ENCODE measurements at places on chromosomes 13 and 19.

DNA sequence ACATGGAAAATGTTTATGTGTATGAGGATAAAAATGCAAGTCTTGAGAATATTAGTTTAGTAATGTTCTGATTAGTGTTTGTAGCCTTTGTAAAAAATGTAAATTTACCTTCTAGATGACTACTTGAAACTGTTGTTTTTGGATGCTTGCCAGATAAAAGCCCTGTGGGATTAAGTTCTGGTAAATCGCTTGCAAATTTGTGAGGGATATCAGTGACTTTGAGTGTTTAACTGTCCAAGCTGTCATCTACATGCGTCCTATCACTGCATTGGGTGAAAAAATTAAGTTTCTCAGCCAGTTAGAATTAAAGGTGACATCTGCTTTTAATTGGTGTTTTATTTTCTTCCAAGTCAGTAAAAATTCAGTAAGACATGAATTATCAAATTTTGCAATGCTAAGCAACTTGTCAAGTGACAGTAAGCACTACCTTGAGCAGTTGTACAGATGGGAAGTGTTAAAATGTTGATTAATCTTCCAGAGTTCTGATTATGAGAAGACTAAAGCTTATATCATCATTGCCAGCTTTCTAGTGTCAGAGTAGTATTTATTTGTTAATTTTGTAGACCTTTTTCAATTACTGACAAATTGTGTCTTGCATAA lies 88.0 kb downstream of the PCCA start:
- DNase-seq = no peak

- no peak for DNase-seq
Measured at GRCh38 chr13:106681997-106682396, 114.1 kb upstream of the ARGLU1 start.

DNA sequence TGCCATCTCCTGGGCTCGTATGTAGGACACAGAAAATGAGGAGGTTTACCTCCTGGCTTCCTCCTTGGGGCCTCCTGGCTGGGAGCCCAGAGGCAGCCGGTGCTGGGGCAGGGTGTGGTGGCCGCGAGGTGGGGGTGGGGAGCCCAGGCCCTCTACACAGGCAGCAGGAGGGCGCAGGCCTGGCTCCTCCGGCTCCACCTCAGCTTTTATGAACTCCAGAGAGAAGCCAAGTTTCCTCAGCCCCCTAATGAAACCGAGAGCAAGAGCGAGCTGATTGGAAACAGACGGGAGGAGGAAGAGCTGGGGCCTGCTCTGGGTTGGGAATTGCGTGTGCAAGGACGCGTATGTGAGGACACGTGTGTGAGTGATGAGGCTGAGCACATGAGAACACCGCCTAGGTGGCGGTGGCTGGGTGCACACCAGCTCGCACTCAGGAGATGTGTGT lies 23.1 kb downstream of the LYL1 start:
- DNase-seq = no peak

- peak; percentile 85 for DNase-seq
Measured at GRCh38 chr19:6161271-6161850, 25.9 kb downstream of the ACSBG2 start.

DNA sequence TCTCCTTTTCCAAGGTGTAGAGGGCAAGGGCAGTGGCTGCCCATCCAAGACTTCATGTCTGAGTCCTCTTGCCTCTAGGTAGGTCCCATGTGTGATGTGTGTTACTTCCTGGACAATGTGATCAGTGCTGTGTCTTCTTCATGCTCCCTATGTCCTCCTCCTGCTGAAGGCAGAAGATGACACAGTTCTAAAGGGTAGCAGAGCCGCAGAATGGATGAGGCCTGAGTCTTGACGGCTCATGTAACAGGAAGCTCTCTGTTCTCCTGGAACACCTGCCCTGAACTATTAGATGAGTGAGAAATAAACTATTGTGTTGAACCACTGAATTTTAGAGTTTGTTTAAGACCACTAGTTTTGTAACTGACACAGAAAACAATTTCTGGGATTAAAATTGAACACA lies 165.9 kb downstream of the NDFIP2 start:
- no peak for DNase-seq

DNA sequence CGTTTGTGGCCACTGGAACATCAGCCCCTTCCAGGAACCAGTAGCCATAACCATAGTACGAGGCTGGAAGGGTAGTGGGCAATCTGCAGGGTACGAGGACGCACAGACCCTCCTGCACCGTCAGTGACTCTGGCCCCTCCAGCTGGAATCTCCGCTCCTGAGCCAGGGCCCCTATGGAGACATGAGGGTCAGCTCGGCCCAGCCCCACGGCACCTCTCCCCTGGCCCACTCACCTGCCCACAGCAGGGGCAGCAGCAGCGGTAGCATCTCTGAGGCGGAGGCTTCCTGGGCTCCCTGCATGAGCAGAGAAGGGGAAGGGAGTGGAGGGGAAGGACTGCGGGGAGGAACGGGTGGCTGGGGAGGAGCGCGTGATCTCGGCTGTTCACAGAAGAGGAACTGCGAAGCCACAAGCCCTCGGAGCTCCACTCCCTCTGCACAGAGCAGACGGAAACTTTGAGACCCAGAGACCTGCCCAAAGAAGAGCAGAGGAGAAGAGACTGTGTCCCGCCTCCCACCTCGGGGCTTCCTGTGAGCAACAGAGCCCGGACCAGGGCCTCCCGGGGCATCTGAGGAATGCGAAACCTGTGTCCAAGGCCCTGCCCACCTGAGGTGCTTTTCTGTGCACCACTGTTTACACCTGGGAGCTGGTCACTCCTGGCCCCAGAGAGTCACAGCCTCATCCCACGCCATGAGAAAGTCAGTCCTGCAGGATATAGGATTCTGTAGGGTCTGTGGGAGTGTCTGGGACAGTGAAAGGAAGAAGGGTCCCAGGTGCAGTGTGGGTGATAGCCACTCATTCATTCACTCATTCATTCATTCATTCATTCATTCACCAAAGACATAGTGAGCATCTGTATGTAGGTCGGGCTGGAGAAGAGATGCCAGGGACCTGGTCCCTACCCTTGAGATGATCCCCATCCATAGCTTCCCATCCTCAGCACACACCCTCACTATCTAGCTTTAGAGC lies at the start of gene SIGLEC6:
SIGLEC6 (minus strand) TSS at position 322 of the 967 bp plus-strand sequence; CDS start at position 300, 22 bp downstream.
- DNase-seq = peak; percentile 40

DNA sequence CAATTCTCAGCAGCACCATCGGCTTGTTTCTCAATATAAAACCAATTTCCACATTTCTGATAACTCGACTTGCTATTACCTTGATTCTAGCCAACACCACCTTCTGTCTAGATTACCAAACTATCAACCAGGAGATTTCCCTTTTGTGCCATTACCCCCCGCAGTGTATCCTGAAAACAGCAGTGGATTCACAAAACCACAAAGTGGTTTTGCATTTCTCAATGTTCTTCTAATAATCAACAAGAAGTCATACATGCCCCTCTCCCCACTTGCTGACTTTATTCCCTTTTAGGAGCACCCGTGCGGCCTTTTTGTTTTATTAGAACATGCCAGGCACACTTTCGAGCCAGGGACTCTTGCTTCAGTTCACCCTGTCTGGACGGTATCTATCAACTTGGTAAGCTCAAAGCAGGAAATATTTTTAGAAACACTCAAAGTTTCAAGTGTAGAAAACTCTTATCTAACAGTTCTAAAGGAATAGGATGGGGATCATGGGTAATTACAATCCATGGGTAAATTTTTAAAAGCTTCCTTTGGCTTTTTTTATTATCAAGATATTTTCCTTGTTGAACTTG lies 967.4 kb downstream of the EFNB2 start:
- DNase-seq = no peak

DNA sequence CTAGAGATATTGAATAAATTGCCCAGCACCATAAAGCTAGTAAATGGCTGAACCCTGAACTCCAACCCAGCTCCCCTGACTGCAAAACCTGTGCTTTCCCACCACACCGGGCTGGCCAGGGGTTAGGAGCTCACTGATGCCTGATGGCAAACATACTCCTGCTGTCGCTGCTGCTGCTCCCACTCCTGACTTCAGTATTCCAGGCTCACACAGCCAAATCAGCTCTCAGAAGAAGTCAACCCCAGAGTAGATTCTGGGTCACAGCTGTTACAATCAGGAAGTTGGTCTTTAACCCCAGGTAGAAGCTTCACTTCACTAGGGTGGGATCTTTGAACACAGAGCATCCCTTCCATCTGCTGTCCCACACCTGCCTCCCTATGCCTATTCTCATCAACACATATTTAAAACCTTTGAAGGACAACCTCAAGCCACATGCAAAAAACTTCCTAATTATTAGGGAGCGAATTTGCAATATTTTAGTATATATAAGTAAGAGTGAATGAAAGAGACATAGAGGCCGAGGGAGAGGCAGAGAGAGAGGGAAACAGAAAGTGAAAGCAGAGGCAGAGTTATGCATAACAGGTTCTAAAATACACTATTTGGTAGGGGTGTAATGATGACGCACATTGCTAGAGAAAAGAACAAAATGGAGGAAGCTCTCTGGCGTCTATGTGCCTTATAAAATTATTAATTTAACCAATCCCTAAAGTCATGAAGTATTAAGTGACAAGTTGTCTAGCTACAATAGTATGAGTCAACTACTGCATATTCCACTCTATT lies 99.4 kb upstream of the SERP2 start:
- peak; percentile 85 for DNase-seq

DNA sequence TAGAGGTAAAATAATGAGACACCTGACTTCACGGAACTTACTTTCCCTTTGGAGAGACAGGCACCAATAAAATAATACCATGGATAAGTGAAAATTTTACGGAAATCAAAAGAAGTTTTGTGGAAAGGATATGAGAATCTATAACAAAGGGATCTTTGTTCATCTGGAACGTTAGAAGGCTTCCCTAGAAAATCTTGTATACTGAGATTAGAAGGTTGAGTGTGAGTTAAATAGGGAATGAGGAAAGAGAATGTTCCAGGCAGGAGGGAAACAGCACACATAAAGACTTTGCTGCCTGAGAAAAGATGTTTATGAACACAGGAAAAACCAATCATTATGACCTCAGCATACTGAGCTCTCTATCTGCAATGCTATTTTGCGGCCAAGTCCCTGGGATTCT lies 19.6 kb upstream of the RAP2A start:
- no peak for DNase-seq

GRCh38 chr13:107765724-107766401 lies 449.5 kb downstream of the LIG4 start:
- DNase-seq = no peak

DNA sequence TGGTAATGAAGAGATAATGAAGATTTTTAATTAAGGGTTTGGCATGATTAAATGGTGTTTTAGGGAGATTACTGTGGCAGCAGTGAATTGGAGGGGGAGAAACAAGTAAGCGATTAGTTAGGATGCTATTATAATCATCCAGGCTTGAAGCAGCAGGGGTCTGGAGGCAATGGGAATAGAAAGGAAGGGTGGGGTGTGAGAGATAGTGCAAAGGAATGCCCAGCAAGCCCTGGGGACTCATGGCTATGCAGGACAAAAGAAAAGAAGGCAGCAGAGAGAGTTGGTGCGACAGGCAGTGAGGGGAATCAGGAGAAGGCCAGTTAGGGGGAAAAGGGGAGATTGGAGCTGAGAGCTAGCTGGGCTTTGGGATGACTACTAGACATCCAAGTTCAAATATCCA lies 34.5 kb downstream of the SOX21 start:
- DNase-seq = no peak

Data from CD4-positive, alpha-beta T cell treated with Interferon alpha-2 for 1 hour (primary cell).